ENCODE measurements at places on chromosomes 1 and 21.
A peak's percentile ranks its signal among the peaks of the same experiment; 100 is the strongest.

DNA sequence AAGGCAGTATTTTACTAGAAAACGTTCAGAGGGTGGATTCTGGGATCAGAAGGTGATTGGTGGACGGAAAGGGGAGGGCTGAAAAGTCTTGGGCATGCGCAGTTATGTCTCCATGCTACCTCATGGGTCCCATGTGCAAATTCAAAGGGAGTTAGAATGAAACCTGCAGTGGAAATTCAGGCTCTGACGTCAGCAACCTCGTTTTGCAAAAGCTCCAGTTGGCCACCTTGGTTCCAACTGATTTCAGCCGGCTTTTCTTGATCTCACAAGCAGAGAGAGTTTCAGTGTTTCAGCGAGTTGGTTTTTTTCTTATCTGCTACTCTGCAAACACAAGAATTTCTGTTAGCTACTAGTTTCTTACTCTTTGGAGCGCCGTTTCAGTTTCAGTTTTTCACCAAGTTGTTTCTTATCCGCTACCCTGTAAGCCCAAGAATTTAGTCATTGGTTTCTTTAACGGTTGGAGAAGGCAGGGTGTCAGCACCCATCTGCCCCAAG lies 69.8 kb upstream of the PGBD5 start:
- DNase-seq: no peak

DNA sequence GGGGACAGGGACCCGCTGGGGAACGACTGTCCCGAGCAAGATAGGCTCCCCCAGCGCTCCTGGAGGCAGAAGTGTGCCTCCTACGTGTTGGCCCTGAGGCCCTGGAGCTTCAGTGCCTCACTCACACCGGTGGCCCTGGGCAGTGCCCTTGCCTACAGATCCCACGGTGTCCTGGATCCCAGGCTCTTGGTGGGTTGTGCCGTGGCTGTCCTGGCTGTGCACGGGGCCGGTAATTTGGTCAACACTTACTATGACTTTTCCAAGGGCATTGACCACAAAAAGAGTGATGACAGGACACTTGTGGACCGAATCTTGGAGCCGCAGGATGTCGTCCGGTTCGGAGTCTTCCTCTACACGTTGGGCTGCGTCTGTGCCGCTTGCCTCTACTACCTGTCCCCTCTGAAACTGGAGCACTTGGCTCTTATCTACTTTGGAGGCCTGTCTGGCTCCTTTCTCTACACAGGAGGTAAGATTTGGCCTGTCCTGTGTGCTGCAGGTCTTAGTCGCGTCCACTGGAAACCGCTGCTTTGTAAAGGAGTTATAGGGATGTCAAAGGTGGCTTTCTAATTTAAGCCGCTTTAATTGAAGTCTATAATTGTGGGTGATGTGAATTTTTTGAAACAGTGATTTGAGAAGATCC lies 717 bp downstream of the UBIAD1 start:
- no peak for DNase-seq

- DNase-seq: peak; percentile 80
These were observed at the start of gene SUMO3 for GRCh38 chr21:44817914-44818639. Gene SUMO3 (minus strand): TSS chr21:44818062. CDS start chr21:44817968, 94 bp downstream.

- no peak for DNase-seq
These were observed 54.5 kb downstream of the PCNX2 start for GRCh38 chr1:233240829-233241682.

- no peak for DNase-seq
These were observed 10.5 kb upstream of the INTS3 start for GRCh38 chr1:153717330-153717729.

- DNase-seq: no peak
These were observed 8.0 kb upstream of the PLCH2 start for GRCh38 chr1:2468041-2468472.

DNA sequence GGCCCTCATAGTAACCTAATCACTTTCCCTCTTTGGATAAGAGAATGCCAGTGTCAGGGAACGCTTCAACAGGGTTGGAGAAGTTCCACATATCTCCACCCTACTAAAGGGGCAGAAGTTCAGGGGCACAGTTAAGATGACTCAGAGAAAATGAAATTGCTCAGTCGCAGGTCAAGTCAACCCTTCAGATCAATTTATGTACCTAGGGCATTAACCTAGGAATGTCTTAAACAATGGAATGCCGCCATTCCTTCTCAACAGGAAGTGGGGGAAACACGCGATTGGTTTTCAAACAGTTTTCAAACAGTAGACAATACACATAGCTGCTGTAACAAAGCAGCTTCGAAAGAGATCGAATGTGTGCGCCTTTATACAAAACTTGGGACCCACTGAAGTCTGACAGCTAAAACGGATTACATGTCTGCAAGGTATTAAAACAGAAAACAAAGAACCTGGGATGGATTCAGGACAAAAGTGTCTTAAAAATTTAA lies 897 bp downstream of the SLC25A24 start:
- DNase-seq: no peak

- no peak for DNase-seq
These were observed 40.1 kb upstream of the C1orf174 start for GRCh38 chr1:3940081-3940753.

GRCh38 chr1:83052865-83053264 lies 946.1 kb downstream of the TTLL7 start:
- no peak for DNase-seq

- no peak for DNase-seq
These were observed 44.4 kb upstream of the TTC34 start for GRCh38 chr1:2845869-2846268.

DNA sequence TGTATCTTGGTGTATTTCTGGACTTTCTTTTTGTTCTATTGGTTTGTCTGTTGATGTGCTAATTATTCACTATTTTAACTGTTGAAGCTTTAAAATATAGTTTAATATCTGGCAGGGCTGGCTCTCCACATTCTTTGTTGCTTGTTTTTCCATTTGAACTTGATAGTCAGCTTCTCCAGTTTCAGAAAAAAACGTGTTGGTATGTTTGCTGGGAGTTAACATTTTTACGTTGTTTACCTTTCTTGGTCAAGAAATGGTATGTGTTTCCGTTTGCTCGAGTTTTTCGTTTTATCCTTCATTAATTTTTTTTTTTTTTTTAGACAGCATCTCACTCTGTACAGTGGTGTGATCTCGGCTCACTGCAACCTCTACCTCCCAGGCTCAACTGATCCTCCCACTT lies 16.9 kb upstream of the ZBTB40 start:
- no peak for DNase-seq

- DNase-seq: no peak
These were observed 45.2 kb upstream of the FMO2 start for GRCh38 chr1:171139890-171140289.

GRCh38 chr1:9861360-9861759 lies 37.6 kb upstream of the CLSTN1 start:
- DNase-seq: no peak

DNA sequence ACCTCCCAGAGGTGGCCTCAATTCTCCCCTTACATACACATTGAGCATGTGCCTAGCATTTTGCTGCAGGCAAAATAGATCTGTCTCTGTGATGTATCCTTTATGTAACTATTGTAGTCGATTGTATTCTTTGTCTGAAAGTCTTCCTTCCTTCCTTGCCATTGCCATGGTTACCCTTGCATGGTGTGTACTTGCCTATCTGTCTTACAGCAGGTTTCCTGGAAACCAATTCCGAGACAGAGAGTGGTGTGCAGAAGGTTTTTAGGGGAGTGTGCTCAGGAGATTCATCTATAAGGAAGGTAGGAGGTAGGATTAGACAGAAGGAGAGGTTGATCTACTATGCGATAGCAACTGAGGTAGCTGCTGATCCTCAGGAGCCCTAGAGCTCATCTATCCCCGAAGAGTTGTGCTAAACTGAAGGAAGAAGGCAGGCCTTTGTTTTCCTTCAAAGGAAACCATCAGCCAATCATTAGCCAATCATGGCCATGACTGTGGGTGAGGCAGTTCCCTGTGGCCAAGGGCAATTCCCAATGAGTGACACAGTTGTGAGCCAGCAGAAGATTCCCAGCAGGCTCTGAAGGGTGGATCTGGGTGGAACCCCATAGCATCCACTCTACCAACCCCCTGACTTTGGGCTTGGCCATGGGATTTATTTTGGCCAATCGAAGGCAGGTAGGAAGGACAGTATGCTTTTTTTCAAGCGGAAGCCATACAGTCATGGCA lies 15.0 kb downstream of the CITED4 start:
- no peak for DNase-seq

DNA sequence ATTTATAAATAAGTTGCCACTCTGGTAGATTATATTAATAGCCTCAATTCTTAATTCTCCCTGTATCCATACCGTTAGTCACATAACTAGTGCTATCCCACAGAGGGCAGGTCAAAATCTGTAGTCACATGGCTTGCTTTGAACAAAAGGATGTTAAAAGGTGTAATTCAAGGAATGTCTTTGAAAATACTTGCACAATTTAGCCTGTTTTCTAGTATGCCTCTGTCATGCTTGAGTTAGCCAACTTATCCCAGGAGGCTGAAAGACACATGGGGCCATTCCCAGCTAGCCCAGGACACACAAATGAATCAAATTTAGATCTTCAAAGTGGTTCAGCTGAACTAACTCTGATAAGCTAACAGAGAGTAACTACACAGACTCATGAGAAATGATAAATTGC lies 758.5 kb upstream of the NEGR1 start:
- DNase-seq: no peak

DNA sequence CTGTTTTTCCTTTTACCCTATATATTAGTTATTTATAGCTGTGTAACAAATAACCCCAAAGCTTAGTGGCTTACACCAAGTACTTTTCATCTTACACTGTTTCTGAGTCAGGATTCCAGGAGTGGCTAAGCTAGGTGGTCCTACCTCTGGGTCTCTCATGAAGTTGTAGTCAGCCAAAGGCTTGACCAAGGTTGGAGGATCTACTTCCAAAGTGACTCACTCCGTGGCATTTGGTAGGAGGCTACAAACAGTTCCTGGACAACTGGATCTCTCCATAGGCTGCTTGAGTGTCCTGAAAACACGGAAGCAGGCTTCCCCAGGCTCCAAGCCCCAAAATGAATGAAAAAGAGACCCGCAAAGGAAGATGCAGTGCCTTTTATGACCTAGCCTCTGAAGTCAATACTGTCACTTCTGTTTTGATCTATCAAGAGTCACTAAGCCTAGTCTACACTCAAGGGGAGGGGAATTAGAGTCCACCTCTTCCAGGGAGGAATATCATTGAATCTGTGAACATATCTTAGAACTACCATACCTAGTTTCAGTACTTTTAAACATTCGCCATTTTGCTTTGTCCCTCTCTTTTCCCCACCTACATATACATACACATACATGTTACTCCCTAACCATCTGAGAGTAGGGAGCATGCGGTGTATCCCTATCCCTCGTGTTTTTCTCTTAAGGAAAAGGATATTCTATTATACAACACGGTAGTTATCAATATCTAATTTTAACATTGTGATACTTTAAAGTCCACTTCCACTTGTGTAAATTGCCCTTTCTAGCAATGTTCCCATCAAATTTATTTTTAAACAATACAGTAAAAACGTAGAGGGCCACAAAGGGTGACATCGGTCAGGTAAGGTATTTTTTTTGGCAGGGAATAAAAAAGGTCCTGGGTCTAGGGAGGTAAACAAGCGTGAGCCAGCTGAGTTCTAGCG lies 67.2 kb downstream of the SLC35A3 start:
- no peak for DNase-seq

GRCh38 chr1:67188137-67188536 lies 21.9 kb downstream of the IL23R start:
- DNase-seq: no peak

- no peak for DNase-seq
These were observed 99.5 kb downstream of the CACHD1 start for GRCh38 chr1:64569411-64569810.

DNA sequence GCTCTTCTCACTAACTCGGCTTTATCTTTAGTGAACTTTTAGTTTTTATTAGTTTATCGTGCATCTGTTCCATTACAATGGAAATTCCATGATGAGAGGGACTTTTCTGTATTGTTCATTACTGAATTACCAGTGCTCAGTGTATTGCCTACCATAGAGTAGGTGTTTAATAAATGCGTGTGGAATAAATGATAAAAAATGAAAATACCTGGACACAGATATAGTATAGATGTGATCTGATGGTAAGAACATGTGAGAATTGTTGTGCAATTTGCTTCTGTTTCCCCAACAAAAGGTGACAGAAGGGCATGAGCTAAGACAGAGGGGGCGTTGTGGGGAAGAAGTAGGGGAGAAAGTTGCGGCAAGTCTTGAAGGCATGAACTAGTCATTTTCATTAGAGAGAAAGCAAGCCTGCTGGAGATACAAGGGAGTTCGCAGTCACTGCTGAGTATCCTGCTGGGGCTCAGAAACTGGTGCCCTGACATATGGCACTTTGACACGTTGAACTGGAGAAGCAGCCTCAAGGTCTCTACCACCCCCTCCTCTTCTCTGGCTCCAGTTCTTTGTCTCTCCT lies 5.6 kb upstream of the COG2 start:
- no peak for DNase-seq

GRCh38 chr1:232423591-232423990 lies 206.3 kb downstream of the SIPA1L2 start:
- DNase-seq: no peak

DNA sequence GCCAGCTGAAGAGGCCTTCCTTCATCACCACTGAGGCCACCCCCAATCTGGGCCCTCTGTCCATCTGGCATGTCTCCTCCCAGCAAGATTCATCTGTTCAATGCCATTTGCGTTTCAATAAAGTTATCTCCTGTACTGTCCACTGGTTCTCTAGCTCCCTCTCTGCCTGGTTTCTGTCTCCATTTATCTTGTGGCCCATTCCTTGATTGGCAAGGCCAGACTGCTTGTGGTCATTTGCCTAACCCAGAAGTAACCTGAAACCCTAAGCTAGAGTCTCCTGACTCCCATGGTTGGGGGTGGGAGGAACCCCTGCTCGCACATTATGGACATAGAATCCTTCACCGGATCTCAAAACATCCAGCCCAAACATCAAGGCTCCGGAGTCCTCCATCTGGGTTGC lies 2.1 kb upstream of the IPO9 start:
- no peak for DNase-seq

Data from activated T-helper 9 cell treated with anti-CD3 and anti-CD28 coated beads, Interleukin-2, amount 50 U/mL, for 16 hours (primary cell).